ENCODE measurements at places on chromosomes 1 and 21.

DNA sequence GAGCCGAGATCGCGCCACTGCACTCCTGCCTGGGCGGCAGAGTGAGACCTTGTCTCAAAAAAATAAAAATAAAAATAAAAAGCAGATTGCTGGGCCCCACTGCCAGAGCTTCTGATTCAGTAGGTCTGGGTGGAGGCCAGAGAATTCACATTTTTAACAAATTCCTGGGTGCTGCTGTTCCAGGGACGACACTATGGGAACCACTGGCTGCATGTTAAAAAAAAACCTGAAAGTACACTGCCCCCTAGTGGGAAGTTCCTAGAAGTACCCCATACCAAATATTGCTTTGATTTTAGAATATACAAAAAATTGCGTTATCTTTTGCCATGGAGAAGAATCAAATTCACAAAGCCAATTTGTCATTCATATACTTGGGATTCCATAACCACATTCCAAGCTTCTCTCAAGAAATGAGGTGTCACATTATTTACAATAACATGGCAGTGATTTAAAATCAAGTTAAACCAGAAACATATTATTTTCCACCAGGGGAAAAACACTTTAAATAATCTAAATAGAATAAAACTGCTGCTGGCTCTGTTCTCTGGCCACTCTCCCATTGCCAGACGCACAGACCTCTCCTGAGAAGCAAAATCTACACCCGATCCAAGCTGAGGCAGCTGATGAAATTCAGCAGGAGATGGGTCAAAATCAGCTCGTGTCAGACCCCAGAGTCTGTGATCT is 27.4 kb downstream of the SYF2 start:
- ATAC-seq = peak; percentile 68

GRCh38 chr1:101465941-101466340 is 229.1 kb downstream of the S1PR1 start:
- ATAC-seq = no peak

DNA sequence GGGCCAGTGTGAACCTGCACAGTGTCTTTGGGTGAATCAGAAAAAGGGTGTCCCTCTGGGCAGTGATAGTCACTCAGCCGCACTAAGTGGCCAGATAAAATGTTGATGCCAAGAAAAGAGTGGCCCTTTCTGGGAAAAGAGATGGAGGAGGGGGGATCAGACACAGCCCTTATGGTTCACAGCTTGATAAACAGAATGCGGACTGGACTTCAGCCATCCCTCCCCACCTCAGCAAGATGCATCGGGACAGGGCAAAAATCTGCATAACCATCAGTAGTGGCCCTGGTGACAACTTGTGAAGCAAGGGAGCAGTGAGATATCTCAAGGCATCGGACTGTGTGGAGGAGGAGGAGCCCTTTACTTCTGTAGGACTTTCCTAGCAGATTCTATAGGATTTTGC is 353.8 kb upstream of the PLXNA2 start:
- ATAC-seq = no peak

GRCh38 chr1:154750681-154751665 is 119.1 kb downstream of the KCNN3 start:
- ATAC-seq = no peak

DNA sequence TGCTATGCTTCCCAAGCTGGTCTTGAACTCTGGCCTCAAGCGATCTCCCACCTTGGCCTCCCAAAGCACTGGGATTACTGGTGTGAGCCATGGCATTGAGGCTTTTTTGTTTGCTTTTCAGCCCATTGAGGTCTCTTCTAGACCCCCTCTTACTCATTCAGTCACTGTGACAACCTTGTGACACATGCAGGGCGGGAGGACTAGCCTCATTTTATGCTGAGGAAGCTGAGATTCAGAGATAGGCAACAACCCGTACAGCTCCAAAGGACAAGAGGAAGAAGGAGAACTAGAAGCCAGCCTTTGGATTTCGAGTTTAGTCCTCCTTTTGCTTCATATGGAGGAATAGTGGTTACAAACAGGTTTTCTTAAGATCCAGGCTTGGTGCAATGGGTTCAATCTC is 83.9 kb upstream of the WDR26 start:
- ATAC-seq = no peak

DNA sequence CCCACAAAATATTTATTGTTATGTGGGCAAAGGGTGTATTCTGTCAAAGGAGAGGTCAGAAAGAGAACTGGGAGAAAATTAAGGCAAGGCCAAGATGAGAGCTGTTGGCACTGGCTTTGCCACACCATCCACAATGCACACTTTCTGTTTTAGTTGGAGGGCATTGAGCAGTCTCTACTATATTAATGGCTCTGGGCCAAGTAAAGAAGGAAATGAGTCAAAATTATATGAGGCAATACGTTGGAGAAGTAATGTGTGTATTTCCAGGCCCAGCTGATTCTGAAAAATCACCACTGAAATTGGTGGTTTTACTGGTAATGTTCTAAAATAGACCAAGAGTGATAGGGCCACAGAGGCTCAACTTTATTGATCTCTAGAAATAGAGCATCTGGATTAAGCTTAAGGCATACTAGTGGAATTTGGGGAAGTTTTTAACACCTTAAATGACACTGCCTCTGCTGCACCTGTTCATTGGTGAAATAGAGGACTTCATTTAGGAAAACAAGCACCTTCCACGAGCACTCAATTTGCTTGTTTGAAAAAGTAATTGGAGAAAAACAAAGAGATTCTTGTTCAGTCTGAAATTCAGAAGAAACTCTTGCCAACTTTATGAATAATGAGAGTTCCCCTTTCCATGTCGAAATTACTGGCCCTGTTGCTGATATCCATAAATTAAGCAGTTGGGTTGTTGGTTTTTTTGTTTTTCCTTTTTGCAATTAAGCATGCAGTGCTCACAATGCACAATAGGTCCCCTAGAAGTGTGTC is 424.9 kb downstream of the ADGRL2 start:
- ATAC-seq = peak; percentile 81
